Right ventricle myocardium inferior (tissue), 1 donor: ENCODE measurements at places on chromosomes 6 and 20. TPM values are rescaled to one million over a fixed set of nuclear protein-coding genes. Genes with fewer than 3 reads are reported as not detected.

SRMS gene
- total RNA-seq, result not detected

TAF8 gene
- 31.5 TPM for total RNA-seq

TREM2 gene
- 0.92 TPM for total RNA-seq

FRS3 gene
- total RNA-seq, result 5.1 TPM

COL9A3 gene
- total RNA-seq, result 5.5 TPM

OR2H2 gene
- total RNA-seq, result not detected

GSTA3 gene
- not detected for total RNA-seq

DNA sequence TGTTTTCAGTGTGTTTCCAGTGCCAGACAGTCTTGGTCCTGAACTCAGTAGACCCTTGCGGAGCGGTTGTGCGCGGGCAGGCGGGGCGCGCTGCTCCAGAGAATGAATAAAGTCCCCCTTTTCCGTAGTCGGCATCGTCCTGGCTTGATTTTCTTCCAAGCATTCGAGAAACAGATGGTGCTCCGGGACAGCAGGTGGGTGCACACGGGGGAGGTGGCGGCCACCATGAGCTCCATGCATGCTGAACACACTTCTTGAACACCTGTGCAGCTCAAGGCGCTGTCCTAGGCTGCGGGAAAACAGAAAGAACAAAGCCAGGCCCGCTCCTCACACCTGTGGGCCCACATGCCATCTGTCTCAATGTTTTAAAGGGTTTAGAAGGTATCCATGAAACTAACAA lies 125.2 kb downstream of the TAF4 start:
- peak; percentile 30 for DNase-seq

DNA sequence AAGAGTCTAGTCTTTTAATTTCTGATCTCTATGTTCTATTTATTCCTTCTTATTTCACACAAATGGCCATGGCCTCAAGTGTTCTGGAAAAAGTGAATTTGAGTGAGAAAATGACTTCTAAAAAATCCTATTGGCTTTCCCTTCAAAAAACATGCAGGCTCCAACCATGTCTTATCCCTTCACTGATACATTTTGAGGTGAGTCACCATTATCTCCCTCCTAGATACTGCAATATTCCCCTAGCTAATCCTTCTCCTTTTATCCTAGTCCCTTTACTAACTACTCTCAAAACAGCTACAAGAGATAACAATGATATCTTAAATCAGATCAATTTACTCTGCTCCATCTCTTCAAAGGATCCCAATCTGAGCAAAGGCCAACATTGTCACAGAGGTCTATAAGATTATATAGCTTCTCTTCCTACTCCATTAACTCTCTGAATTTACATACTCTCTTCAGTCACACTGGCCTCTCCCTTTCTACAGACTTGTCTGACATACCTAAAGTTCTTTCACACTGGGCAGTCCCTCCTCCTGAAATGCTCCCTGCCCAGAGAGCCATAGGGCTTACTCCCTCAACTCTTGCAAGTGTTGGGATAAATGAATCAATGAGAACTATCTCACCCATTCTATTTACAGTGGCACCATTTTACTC lies 129.2 kb downstream of the TENT5A start:
- no peak for DNase-seq

DNA sequence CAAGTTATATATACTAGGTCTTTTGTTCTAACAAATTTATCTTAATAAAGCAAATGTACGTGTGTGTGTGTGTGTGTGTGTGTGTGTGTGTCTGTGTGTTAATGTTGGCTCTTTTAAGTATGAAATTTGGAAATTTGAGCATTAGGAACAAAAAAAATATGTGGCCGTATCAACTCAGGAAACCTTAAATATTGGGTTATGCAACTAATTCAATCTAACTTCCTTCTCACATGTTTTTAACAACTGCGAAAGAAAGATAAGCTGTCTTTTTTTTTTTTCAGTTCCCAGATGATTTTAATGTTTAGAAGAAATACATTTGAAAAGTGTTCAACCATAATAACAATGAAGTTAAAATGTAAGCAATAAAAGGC lies 616.4 kb upstream of the ARID1B start:
- no peak for DNase-seq

- DNase-seq, result no peak
Observed at GRCh38 chr20:59253325-59253724, 47.1 kb upstream of the EDN3 start.

GRCh38 chr20:2617099-2617714 lies 35.2 kb upstream of the NOP56 start:
- DNase-seq, result no peak

- DNase-seq, result no peak
Observed at GRCh38 chr20:36313476-36313875, 7.3 kb downstream of the DLGAP4 start.

DNA sequence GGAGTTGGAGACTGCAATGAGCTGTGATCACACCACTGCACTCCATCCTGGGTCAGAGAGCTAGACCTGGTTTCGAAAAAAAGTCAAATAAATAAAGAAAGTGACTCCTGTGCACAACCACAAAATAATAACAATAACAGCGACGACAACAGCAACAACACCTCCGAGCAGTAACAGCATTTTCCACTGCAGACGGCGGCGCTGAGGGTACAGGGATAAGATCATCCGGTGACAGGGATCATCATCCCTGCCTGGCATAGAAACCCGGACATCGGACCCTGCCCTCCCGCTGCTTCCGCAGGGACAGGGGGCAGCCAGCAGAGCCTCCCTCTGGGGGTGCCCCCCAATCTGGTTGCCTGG lies 11.5 kb downstream of the SRXN1 start:
- DNase-seq, result no peak

GRCh38 chr20:48298851-48299484 lies 513.7 kb upstream of the SULF2 start:
- DNase-seq, result no peak

GRCh38 chr6:160293844-160294243 lies 35.2 kb upstream of the SLC22A2 start:
- DNase-seq, result no peak
